Foreskin fibroblast (primary cell): ENCODE measurements at places on chromosomes 7 and 10.

- DNase-seq, result peak; percentile 55
Observed at GRCh38 chr10:132939957-132940790, 2.2 kb downstream of the CFAP46 start.

GRCh38 chr7:120014925-120015465 is 258.0 kb upstream of the KCND2 start:
- no peak for DNase-seq

DNA sequence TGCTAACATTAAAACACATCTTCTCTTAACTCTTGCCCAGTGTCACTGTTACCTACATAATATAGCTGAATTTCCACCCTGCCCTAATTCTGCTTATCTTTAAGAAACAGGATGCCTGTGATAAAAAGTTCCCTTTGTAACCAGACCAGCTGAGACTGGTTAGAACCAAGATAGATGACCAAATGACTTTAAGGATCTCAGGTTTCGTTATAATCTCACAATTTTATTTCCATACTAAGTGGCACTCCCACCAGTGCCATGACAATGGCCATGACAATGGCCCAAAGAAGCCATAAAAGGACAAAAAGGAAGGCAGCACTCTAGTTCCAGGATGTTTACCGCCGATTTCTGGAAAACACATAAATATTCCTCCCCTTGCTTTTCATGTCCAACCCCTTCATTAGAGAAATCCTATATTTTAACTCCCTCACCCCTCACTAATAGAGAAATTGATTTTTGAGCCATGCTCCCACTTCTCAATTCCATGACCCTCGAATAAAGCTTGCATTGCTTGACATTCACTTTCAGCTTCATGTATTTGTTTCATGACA is 126.1 kb downstream of the ELAPOR2 start:
- peak; percentile 5 for DNase-seq

DNA sequence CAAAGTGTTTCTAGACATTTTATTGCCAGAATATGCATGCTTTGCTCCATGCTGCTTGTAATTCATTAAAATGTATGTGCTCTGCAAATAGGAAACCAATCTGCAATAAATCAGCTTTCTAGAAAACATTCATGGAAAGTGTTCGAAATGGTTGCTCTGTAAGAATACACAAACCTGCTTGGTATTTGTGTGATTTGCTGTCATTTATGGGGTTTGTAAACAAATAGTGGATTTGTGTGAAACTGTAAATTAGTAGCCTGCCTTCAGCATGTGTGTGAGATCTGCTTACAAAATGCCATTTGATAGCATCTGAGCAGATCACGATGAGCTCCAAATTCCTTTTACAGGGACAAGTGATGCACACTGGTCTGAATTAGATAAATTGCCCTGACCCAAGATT is 219.0 kb upstream of the CSTF2T start:
- DNase-seq, result no peak

DNA sequence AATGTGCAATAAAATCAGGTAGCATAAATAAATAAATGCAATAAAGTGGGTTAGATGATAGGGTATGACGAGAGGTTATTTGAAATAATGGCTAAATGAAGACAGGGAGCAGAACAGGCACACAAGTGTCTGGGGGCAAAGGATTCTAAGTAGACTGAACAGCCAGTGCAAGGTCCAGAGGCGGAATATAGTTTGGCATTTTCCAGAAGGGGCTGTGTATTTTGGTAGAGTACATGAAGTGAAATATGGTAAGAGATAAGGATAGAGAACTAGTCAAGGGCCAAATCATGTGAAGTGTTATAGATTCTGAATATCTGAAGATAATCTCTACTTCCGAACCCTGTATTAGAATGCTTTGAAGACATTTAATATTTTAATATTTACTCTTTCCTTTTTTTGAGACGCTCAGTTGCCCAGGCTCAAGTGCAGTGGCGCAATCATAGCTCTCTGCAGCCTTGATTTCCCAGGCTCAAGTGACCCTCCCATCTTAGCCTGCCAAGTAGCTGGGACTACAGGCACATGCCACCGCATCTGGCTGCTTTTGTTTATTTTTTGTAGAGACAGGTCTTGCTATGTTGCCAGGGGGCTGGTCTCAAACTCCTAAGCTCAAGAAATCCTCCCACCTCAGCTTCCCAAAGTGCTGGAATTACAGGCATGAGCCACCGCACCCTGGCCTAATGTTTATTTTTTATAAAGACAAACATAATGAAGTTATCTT is 44.4 kb upstream of the CD36 start:
- no peak for DNase-seq

DNA sequence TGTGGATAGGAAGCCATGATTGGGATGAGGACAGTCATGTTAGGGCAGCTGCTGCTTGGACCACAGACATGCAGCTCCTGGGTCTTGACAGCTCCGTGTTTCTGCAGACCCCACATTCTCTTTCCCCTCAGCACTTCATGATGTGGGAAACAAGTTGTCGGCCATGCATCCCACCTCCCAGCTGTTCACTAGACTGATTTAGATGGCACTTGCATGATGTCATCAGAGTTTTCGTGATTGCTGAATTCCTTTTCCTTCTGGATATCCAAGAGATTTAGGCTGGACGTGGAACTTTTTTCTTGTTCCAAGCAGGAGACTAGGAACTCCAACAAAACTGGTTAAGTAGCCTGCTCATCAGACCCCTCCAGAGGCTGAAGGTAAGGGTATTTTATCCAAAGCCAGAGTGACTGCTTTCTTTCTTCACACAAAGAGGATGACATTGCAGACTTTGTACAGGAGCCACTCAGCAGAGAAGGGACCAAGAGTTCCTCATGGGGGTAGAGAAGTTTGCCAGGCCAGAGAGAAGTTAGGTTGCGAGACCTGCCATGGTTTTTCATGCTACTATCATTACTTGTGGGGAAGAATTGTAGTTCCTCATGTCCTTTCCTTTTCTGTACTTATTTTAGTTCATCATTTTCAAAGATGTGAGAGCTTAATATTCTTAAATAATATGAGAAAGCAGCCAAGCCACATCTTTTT is 117.7 kb upstream of the GJD4 start:
- DNase-seq, result no peak

GRCh38 chr10:62095181-62096122 is 173.2 kb downstream of the RTKN2 start:
- peak; percentile 56 for DNase-seq

DNA sequence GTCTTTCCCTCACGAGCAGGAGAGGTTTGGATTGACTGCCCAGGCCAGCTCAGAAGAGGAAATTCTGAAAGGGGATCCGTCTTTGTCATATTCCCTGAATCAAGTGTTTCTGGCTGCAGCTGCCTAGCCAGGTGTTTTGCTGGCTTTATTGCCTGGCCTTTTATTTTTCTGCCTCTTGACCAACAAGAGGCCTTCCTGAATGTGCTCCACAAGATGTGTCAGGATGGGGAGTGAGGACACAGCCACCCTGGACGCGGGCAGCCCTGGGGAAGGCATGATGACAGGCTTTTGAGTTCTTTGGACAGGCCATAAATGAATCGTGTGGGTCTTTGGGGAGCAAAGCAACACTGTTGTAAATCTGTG is 163.6 kb downstream of the CAMK1D start:
- no peak for DNase-seq

GRCh38 chr7:91137153-91137787 is 127.0 kb upstream of the FZD1 start:
- no peak for DNase-seq

GRCh38 chr7:39269034-39269433 is 291.3 kb downstream of the POU6F2 start:
- DNase-seq, result no peak

DNA sequence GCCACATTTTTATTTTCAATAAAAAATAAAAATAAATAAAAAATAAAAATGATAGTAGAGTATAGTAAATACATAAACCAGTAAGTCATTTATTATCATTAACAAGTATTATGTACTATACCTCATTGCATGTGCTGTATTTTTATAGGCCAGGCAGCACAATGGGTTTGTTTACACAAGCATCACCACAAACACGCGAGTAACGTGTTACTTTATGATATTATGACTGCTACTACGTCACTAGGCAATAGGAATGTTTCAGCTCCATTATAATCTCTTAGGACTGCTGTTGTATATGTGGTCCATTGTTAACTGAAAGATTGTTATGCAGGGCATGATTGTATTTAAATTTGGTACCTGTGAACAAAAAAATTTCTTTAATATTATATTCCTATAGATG is 20.8 kb upstream of the SDHAF3 start:
- DNase-seq, result no peak

GRCh38 chr7:95794917-95795515 is 22.7 kb downstream of the DYNC1I1 start:
- peak; percentile 4 for DNase-seq

DNA sequence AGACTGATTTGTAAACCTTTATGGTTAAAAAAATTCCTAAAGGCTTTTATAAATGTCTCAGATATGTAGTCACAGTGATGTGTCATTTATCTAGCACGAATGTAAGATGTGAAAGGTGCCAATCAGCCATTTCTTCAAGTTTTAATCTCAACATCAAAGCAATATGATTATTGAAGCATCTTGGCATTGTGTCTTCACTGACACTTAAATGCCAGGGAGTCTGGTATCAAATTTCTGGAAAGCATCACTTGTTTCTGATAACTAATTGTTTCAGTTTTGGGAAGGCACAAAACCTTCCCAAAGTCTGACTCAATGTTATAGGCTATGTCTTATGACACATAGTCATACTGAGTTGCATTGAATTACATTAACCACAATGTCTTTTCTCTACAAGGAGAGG is 492.0 kb upstream of the CNTNAP2 start:
- DNase-seq, result no peak

DNA sequence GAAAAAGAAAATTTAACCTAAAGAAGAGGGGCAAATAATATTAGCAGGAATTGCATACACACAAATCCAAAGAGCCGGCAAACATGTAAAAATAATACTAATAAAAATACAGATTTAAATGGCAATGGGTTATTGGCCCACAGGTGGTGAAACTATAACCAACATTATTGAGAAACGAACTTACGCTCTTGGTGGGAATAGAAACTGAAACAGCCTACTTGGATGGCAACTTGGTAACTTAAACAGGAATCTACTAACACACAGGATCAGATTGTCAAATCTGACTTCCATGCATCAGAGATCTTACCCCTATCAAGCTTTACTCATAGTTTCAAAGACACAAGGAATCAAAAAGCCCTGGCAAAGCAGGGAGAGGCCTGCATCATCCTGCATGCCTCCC is 66.5 kb downstream of the ANLN start:
- no peak for DNase-seq

GRCh38 chr10:19014034-19014433 is 34.6 kb upstream of the MALRD1 start:
- DNase-seq, result peak; percentile 24

DNA sequence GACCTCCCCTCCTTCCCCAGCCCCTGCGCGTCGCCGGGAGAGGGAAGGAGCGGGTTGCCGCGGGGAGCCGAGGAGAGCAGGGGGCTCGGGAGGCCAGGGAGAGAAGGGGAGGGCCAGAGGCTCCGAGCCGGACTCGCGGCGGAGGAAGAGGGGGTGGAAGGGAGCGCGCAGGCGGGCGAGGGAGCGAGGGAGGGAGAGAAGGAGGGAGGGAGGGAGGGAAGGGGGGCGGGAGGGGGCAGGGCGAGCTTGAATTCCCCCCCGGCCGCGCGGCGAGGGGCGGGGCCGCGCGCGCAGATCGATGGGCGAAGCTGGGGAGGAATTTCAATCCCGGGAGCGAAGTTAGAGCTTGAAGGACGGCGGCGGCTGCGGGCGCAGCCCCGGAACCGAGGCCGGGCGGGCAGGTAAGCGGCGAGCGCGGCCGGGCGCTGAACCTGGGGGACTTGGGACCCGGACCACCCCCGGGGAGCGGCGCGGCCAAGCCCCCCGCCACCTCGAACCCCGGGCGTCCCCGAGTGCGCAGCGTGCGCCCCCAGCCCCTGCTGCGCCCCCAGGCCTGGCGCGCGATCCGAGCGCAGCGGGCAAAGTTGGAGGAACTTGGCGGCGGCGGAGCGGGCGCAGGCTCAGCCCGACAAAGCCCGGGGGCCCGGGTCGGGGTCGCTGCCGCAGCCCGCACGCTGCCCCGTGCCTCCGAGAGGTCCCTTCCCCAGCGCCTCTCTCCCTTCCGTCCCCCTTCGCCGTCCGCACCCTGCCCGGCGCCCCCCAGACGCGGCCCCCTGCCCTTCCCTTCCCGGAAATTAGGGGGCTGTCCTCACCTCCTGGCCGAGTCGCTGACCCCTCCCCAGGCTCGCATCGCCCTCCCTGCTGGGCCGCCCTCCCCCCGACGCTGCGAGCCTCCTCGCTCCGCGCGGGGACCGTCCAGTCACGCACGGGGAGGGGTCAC is at the start of gene ELFN1:
ELFN1 (plus strand) TSS at position 324 of the 940 bp plus-strand sequence. CDS start 74,320 bp downstream, outside the sequence.
- no peak for DNase-seq

- peak; percentile 45 for DNase-seq
Observed at GRCh38 chr10:63798599-63799498, 277.6 kb downstream of the REEP3 start.

DNA sequence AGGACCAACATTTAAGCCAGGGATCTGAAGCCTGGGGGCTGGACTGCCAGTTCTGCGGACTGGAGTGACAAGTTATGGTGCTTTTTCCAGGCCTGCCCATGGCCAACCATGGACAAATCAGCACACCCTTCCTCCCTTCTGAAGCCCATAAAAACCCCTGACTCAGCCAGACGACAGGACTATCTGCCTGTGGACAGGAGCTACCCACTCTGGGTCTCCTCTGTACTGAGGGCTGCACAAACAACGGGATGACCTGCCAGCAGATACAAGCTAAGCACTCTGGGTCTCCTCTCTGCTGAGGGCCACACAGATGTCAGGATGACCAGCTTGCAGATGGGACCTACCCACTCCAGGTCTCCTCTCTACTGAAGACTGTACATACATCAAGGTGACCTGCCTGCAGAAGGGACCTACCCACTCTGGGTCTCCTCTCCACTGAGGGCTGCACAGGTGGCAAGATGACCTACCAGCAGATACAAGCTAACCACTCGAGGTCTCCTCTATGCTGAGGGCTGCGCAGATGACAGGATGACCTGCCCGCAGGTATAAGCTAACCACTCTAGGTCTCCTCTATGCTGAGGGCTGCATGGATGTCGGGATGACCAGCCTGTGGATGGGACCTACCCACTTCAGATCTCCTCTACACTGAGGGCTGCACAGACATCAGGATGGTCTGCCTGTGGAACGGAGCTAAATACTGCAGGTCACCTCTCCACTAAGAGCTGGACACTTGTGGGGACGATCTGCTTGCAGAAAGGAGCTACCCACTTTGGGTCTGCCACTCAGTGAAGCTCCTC is 110.1 kb upstream of the GPR22 start:
- DNase-seq, result no peak

GRCh38 chr7:90425376-90425775 is 22.1 kb downstream of the CLDN12 start:
- peak; percentile 38 for DNase-seq

DNA sequence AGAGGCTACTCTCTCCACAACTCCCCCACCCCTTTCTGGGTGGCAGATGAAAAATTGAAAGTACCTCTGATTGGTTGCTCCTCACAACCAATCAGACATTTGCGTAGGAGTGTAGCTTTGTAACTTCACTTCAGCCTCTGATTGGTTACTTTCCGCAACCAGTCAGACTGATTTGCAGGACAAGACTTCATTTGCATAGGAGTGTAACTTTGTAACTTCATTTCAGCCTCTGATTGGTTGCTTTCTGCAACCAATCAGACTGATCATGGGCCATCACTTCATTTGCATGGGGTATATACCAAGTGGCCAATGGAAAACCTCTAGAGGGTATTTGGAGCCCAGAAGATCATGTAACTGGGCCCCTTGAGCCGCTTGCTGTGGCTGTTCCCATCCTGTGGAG is 25.6 kb downstream of the CDNF start:
- no peak for DNase-seq

- DNase-seq, result no peak
Observed at GRCh38 chr10:30791197-30791611, 161.7 kb upstream of the LYZL2 start.

- DNase-seq, result no peak
Observed at GRCh38 chr10:105183536-105183935, 542.4 kb downstream of the SORCS3 start.
